ENCODE measurements at places on chromosomes 12 and 14.
A peak's percentile ranks its signal among the peaks of the same experiment; 100 is the strongest.

GRCh38 chr14:31037709-31038221 lies 11.6 kb upstream of the STRN3 start:
- no peak for DNase-seq

- DNase-seq, result peak; percentile 85
These were observed at the start of gene PCK2 for GRCh38 chr14:24093901-24094840. Gene PCK2 (plus strand): TSS chr14:24094311. CDS start chr14:24094406, 95 bp downstream.

GRCh38 chr12:81699551-81699950 lies 59.6 kb downstream of the PPFIA2 start:
- no peak for DNase-seq

DNA sequence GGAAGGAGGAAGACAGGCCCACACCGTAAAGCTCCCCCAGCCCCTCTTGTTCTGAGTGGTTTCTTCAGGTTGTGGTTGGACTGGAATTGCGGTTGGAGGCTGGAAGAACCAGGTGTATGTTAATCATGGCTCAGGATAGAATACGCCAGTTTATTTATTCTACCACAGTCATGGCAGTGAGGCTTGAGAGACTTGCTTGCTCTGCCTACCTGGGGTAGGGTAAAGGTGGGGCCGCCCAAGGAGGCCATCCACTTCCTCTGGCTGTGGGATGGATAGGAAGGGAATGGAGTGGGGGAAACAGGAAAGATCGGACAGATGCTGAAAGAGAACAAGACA lies 8.1 kb downstream of the SHMT2 start:
- no peak for DNase-seq

All from stimulated activated CD4-positive, alpha-beta T cell treated with anti-CD3 and anti-CD28 coated beads, TNF-alpha, amount 100 ng/mL, for 1 hour (primary cell).